Adipocyte (in vitro differentiated cells): ENCODE measurements at places on chromosomes 1 and 21.

DNA sequence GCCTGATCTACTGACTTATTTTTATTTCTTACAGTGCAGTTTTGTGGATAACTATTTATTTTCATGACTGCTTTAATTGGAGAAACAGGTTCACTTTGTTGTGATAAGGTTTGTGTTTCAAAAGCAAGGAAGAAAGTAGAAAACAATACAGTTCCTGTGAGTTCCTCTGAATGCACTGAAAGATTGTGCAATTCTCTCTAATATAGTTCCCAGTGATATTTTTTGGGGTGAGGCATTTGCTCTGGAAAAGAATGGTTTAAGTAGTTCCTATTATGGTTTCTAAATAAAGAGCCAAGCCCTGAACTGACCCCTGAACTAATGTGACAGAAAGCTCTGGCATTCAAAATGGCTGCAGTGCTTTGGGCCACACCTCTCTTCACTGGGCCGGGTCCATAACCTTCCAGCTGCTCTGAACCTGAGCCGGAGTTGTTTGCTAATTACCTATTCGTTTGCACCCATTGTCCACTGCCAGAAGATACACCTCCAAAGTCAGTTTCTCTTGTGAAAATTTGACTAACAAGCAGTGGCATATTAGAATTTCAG, 56.6 kb upstream of the VTCN1 start:
- DNase-seq: no peak

GRCh38 chr1:158148468-158148867, 32.2 kb upstream of the CD1D start:
- DNase-seq: no peak

DNA sequence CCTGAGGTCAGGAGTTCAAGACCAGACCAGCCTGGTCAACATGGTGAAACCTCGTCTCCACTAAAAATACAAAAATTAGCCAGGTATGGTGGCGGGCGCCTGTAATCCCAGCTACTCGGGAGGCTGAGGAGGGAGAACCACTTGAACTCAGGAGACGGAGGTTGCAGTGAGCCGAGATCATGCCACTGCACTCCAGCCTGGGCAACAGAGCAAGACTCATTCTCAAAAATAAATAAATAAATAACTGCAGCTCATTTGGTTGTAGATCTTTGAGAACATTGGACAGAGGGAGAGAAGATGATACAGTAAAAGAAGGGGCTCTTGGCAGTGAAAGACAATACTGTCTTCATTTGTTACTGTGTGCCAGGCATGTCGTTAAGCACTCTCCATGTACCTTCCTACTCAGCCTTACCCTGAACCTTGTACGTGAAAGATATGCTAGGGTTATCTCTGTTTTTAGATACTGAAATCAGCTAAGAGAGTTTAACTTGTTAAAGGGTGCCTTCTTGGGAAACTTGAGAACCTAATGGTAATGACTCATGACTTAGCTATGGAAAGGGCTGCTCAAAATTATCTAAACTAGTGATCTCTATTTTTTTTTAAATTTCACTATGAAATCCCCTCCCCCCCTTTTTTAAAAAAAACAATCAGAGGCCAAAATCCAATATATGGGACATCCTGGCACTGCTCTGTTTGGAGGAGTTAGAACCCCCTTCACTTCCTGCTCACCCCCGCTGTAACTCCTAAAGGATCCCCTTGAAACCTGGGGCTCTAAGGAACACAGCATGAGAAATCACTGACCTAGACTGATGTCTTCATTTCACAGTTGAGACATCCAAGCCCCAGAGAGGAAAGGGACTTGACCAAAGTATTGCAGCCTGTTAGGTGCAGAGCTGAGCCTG, 6.8 kb upstream of the KPNA6 start:
- DNase-seq: peak; percentile 77

GRCh38 chr1:203462878-203463277, 12.7 kb upstream of the PRELP start:
- peak; percentile 89 for DNase-seq

DNA sequence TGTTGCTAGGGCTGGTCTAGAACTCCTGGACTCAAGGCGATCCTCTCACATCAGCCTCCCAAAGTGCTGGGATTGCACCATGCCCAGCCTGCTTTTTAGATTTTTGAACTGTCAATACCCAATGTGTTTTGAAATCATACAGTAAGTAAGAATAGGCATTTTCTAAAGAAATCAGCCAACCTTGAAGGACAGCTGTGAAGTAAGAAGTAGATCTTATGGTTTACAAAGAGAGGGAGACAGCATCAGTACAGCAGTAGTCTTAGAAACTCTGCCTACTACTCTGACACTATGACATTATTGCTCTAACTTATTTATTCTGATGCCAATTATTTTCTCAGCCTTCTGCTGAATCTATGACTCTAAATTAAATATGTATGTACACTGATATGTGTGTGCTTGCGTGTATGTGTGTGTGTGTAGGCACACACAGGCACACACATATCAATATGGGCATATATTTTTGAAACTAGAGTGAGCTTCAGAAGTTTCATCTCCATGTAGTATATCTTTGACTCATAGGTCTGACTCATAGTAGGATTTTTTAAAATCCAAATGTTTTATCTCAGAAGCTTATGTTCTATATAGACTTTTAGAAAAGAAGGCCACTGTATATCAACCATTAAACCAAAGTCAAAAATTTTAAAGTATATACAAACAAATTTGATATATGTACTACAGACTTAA, 140.4 kb downstream of the COL24A1 start:
- DNase-seq: peak; percentile 3

- DNase-seq: no peak
Measured at GRCh38 chr1:198287916-198288315, 131.1 kb downstream of the NEK7 start.

- DNase-seq: no peak
Measured at GRCh38 chr1:3975903-3976630, 76.0 kb upstream of the C1orf174 start.

DNA sequence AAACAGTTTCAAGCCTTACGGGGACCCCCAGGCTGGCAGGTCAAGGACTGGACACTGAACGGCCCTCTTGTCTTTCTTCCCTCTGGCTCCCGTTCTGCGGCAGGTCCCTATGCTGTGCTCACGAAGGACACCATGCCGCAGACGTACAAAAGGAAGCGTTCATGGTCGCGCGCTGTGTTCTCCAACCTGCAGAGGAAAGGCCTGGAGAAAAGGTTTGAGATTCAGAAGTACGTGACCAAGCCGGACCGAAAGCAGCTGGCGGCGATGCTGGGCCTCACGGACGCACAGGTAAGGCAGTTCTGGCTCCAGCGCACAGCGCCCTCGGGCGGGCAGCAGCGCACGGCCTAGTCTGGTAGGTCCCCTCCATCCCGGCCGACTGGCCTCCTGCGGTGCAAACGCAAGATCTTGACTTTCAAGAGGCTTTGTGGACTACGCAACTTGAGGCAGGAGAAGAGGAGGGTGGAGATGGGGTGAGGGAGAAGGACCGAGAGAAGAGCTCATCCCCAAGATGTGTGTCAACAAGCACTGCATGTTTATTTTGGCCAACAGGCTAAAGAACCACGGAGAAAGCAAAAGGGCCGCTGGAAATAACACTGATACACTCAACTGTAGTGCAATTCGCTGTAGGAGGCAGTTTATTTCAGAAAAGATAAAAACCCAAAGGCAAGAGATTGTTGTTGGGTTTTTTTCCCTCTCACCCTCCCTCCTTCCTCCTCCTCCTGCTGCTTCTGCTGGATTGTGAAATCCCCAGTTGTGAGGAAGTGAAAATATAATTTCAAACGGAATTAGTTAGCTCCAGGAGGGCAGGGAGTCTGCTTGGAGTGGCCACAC, 3.0 kb downstream of the HLX start:
- DNase-seq: peak; percentile 67

GRCh38 chr1:150160964-150161621, 11.4 kb downstream of the PLEKHO1 start:
- no peak for DNase-seq

GRCh38 chr1:100539836-100540536, 2.0 kb downstream of the GPR88 start:
- DNase-seq: peak; percentile 44

DNA sequence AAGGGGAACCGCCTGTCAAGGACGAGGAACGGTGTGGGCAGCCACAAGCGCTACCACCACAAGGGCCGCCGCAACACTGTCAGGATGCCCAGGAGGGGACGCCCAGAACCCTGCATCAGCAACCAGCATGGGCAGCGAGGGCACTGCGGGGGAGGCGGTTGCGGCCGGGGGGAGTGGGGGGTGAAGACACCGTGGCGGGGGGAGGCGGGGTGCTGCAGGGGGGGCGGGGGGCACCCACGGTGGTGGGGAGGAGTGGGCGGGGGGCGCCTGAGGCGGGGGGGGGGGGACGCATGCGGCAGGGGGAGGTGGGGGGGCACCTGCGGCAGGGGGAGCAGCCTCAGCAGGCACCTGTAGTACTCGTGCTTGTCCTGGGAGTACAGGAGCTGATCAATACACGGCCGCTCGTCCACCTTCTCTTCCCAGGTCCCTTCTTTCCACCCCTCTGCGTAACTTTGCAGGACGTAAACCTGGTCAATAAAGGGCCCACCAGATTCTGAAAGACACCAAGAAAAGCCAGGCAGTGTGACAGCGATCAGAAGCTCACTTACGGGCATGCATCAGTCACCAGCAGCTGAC, 4.6 kb downstream of the POFUT2 start:
- no peak for DNase-seq

- DNase-seq: no peak
Measured at GRCh38 chr1:44826375-44827196, 16.5 kb downstream of the PTCH2 start.

DNA sequence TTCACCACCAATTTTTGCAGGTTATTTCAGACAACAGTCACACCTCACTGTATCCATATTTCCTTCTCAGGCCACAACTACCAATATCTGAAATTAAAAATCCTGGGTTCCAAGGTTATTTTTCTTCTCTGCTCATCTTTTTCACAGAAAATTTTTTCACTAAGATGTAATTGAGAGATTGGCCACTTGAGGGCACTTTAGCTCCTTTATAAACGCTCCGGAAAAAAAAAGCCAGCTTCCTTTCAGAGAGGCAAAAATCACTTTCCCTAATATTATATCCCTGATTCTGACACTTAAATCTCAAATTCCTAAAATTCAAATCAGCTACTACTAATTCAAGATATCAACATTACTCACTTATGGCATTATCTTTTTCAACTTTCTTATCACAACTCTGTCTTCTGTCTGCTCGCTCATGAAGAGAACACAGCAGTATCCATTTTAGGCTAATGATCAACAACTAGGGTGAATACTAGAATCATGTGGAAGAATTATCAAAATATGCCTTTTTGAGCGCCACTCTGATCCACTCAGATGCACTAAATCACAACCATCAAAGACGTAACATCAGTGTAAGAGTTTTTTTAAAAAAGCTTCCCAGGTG, 101.4 kb upstream of the RGS1 start:
- DNase-seq: peak; percentile 86

DNA sequence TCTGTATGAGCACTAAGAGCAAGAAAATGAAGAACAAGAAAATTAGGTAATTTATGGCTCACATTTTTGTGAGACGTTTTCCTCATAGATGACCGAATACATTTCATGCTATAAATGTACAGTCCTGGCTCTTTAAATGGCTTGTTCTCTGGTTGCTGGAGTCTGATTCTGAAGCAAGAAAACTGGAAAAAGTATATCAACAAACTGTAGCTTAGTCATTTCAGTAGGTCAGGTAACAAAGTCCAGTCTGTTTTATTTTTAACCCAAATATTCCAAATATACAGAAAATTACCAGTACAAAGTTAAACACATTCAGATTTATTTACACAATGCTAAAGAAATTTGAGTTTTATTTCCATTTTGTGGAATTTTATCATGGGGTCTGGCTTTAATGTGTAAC, 2.5 kb upstream of the MYBPHL start:
- no peak for DNase-seq

- DNase-seq: no peak
Measured at GRCh38 chr1:44237721-44238457, 24.6 kb downstream of the DMAP1 start.
